Astrocyte (in vitro differentiated cells and primary cell): ENCODE measurements at places on chromosomes 6 and 20. TPM values are rescaled to one million over a fixed set of nuclear protein-coding genes. Genes with fewer than 3 reads are reported as not detected.

DNA sequence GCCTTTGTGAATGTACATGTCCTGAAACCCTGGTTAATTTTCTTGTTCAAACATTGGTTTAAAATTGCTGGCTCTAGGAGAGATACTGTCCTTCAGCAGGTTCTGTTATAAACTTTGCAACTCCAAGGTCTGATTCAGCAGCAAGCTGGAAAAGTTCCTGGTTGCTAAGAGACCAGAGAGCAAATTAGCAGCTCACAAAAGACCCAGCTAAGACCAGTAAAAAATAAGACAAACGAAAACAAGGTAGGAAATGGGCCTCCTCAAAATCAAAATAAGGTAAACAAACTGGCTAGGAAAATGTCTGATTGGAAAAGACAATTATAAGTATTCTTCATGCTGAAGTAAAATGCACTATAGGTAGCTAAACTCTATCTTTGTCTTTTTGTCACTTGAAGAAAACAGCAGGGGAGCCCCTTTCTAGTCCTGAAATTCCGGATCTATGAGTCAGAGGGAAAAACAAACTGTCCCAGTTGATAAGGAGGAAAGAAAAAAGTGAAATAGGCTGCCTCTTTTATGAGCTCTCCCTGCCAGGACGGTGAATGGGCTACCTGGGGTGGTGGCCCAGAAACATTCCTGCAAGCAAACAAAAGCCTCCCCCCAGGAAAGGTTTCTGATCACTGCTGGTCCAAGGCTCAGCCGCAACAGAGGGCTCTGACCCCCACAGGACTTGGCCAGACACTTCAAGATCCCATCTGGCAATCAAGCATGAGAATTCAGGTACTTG, 41.6 kb downstream of the UNC5CL start:
- H3K27me3 ChIP-seq = no peaks in the 10 kb centered on the region
- no peaks in the 10 kb centered on the region for H3K36me3 ChIP-seq
- DNase-seq = peak; percentile 78

- peak overlapping the region; percentile 58 for H3K4me3 ChIP-seq
- H3K36me3 ChIP-seq = no peaks in the 10 kb centered on the region
- no peaks in the 10 kb centered on the region for H3K27me3 ChIP-seq
- peak; percentile 84 for DNase-seq
- peaks cover 34% of the 10 kb centered on the region for H3K4me1 ChIP-seq
Measured at GRCh38 chr6:122717350-122717749, 62.2 kb upstream of the FABP7 start.

GRCh38 chr6:82380566-82381185, 17.1 kb downstream of the TPBG start:
- H3K4me3 ChIP-seq = no peak overlapping the region
- no peaks in the 10 kb centered on the region for H3K27me3 ChIP-seq
- no peak overlapping the region for H3K27ac ChIP-seq
- no peaks in the 10 kb centered on the region for H3K36me3 ChIP-seq
- DNase-seq = no peak
- H3K4me1 ChIP-seq = no peaks in the 10 kb centered on the region

DNA sequence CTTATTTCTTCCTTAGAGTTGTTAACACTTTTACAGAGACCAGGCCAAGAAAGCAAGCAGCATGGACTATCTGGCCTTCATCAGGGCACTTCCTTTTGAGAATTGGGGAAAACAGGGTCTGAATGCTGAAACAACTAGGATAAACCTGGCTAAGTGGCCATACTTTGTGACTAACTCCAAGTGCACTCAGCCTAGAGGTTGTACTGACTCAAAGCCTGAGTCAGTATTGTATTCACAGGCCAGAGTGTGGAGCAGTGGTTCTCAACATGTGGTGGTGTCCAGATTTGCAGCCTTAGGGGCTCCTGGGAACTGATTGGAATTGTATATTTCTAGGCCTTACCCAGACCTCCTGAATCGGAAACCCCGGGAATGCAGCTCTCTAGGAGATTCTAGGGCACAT, 20.1 kb downstream of the SEC23B start:
- peak overlapping the region; percentile 70 for H3K27ac ChIP-seq
- peaks cover 50% of the 10 kb centered on the region for H3K36me3 ChIP-seq
- DNase-seq = peak; percentile 37
- H3K4me1 ChIP-seq = peaks cover 23% of the 10 kb centered on the region

- H3K27ac ChIP-seq = no peak overlapping the region
- no peak overlapping the region for H3K4me3 ChIP-seq
- H3K4me1 ChIP-seq = no peaks in the 10 kb centered on the region
- H3K27me3 ChIP-seq = no peaks in the 10 kb centered on the region
- H3K36me3 ChIP-seq = no peaks in the 10 kb centered on the region
Measured at GRCh38 chr20:18928626-18929025, 115.0 kb downstream of the SCP2D1 start.

GRCh38 chr20:14925300-14925699, 587.9 kb upstream of the FLRT3 start:
- no peaks in the 10 kb centered on the region for H3K4me1 ChIP-seq
- H3K27me3 ChIP-seq = no peaks in the 10 kb centered on the region

DNA sequence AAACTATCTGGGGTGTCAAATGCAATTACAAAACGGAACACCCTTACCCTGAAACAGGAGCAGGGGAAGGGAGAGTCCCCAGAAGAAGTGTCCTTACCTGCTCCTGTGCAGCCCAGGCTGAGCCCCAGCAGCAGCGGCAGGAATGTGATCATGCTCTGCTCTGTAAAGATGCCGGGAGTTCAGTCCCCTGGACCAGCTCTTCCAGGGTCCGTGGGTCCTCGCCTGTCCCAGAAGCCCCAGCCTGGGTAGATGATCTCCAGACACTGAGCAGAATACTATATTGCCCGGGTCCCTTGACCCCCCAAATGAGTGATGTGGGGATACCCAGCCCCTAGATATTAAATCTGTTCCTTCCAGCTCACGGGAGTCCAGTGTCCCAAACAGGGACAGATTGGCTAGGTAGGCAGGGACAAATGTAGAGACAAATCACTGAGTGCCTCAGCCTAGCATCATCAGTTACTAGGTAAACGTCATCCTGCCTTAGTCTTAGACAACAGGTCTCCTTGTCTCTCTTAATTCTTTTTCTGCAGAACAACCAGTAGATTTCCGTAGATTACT, at the start of gene HLA-DMB:
Gene HLA-DMB, minus strand, starts transcription at position 373 of the 558 bp plus-strand sequence. Its CDS starts 221 bp downstream, at position 152.
- H3K4me1 ChIP-seq = no peaks in the 10 kb centered on the region
- no peaks in the 10 kb centered on the region for H3K36me3 ChIP-seq
- peaks cover 50% of the 10 kb centered on the region for H3K27me3 ChIP-seq

- H3K36me3 ChIP-seq = no peaks in the 10 kb centered on the region
- no peak overlapping the region for H3K4me3 ChIP-seq
- H3K4me1 ChIP-seq = no peaks in the 10 kb centered on the region
- no peaks in the 10 kb centered on the region for H3K27me3 ChIP-seq
- H3K27ac ChIP-seq = no peak overlapping the region
Measured at GRCh38 chr6:103820148-103820547, 1039.6 kb downstream of the HACE1 start.

GRCh38 chr20:4283016-4283415, 267.7 kb upstream of the RNF24 start:
- DNase-seq = no peak
- H3K4me3 ChIP-seq = no peak overlapping the region
- no peaks in the 10 kb centered on the region for H3K36me3 ChIP-seq
- no peaks in the 10 kb centered on the region for H3K4me1 ChIP-seq

OTOR gene
- total RNA-seq = not detected in 2 replicates
